ENCODE measurements at places on chromosomes 2 and 18.
A peak's percentile ranks its signal among the peaks of the same experiment; 100 is the strongest.

DNA sequence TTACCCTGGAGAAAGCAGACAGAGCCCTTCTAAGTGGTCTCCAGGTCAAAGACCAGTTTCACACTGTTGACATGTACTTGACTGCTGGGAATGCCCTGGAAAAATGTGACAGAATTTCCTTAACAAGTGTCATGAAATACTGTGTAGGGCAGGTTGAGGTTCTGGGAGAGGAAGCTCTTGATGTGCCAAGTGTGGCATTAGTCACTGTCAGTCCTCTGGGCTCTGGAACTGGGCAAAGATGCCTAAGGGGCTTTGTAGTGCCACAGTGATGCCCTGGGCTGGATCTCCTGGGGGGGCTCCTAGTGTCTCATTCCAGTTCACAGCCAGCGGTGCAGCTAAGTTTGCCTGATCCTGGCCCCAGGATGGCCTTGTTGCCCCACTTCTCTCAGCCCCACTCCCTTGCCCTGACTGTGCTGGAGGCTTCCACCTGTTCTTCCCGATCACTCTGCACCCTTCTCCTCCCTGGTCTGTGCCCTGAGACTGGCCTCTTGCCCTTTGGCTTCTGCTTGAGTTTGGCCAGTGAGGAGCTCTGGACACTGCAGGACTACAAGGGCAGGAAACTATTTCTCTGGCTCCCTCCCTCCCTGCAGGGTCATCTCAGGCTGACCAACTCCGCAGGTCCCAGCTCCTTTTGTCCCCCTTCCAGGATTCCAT is 27.0 kb upstream of the FAM124B start:
- no peak for DNase-seq

GRCh38 chr2:119283873-119284331 is 60.3 kb downstream of the STEAP3 start:
- DNase-seq = no peak

DNA sequence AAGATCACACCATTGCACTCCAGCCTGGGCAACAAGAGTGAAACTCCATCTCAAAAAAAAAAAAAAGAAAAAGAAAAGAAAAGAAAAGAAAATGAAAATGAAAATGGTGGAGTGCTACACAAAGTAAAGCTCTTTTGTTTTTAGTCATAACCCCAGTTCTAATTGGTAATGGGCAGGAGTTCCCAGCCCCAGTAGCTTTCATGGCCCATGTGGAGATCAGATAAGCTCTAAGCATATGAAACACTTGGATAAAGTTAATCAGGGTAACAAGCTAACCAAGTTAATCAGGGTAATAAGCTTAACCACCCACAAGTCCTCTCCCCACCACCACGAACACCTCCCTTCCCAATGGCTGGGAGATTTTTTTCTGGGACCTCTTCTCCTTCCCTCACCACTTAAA is 240.8 kb downstream of the BCL11A start:
- no peak for DNase-seq

DNA sequence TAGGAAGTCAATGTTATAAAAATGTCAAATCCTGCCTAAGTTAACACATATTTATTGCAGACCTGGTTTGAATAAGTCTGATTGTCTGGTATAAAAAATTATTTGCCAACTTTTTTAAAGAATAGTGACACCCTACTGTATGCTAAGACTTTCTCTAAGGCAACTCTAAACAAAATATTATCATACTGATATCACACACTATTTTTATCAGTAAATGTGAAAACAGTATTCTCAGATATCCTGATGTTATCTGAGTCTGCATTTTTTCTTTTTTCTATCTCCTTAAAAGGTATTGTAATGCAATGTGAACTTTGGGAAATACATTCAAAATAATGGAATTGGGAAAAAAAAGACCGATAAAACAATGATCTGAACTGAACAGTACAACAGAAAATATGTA is 127.1 kb downstream of the DOCK10 start:
- no peak for DNase-seq

GRCh38 chr2:218187296-218188015 is 20.7 kb upstream of the CXCR1 start:
- DNase-seq = no peak

DNA sequence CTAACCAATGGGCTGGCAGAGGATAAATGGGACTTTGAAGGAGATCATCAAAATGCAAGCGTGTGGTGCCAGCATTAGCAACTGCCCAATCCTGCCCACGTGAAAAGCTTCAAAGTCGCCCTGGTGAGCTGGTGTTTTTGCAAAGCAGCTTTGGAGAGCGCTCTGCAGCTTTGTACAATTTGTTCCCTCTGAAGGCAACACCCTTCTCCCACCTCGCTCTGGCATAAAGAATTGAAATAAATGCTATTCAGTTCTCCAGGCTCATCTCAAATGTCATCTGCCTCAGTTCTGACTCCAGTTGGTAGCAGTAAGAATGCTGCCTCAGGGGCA is 3.5 kb downstream of the COPS9 start:
- DNase-seq = peak; percentile 22

- DNase-seq = no peak
Measured at GRCh38 chr2:73730810-73731209, 6.3 kb downstream of the TPRKB start.

- no peak for DNase-seq
Measured at GRCh38 chr2:68423966-68424650, 43.0 kb downstream of the FBXO48 start.

DNA sequence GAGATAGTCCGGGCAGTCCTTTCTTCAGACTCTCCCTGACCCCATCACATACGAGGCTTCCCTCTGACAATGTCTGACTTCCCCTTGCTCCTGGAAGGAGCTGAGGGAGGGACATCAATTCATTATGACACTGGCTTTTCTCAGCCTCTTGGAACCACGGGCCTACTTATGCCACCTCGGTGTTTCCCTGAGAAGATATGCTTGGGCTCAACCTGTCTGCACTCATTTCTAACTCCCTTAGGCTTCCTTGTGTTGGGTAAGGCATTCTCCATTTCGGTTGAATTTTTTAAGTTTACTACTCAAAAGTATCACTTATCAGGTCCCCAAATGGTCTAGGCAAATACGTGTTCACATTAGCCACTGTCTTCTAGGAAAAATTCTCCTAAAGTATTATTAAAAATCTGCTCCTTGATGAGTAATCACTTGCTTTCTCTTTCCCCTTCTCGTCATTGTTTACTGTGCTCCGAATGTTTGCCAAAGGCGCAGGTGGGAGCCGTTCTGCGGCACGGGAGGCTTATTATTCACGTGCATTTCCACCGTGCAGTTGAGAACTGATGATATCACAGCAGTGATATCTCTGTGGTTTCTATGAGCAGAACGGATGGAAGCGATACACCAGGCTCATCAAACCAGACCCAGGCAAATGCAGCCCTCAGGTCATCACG is 33.1 kb downstream of the ARL4C start:
- no peak for DNase-seq

GRCh38 chr2:16908656-16909055 is 243.0 kb upstream of the CYRIA start:
- DNase-seq = no peak

DNA sequence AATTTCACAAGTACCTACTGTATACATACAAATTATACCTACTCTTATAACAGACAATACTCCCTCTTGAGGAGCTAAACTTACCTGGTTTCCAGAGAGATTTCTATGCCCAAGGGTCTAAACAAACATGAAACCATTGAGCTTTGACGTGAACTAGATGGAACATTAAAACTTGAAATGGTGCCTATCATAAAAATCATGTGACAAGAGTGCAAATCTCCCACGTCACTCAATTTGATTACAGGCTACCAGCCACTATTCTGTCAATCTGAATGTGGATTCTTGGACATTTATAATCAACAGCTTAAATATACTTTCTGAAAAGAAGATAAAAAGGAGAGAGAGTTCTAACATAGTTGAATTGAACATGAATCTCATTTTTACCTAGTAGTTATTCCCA is 297.1 kb upstream of the SESTD1 start:
- DNase-seq = no peak

GRCh38 chr2:85019121-85019520 is 48.2 kb downstream of the KCMF1 start:
- DNase-seq = no peak

- DNase-seq = no peak
Measured at GRCh38 chr2:60459851-60460250, 93.6 kb downstream of the BCL11A start.

DNA sequence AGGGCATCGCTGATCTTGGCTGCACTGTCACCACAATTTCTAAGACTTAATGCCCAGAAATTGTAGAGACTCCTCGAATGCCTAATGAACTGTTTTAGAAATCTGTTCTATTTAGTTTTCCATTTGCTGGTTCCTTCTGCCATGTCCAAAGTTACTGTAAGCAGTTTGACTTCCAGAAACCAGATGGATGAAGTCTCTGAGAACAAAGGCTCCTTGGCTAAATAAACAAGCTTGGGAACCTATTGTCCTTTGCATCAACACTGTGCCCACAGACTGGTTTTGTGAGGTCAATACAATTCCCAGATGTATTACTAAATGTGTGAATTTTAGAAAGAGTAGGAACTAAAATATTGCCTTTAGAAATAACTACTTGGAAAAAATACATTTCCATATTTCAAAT is 600.2 kb downstream of the NYAP2 start:
- no peak for DNase-seq

DNA sequence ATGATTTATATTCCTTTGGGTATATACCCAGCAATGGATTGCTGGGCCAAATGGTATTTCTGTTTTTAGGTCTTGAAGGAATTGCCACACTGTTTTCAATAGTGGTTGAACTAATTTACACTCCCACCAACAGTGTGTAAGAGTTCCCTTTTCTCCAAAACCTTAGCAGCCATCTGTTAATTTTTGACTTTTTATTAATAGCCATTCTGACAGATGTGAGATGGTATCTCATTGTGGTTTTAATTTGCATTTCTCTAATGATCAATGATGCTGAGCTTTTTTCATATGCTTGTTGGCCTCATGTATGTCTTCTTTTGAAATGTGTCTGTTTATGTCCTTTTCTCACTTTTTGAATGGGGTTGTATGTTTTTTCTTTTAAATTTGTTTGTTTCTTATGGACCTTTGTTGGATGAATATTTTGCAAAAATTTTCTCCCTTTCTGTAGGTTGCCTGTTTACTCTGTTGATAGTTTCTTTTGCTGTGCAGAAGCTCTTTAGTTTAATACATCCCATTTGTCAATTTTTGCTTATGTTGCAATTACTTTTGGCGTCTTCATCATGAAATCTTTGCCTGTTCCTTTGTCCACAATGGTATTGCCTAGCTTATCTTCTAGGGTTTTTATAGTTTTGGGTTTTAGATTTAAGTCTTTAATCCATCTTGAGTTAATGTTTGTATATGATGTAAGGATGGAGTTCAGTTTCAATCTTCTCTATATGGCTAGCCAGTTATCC is 119.7 kb upstream of the XIRP2 start:
- no peak for DNase-seq

GRCh38 chr2:207164006-207164831 is 1.5 kb downstream of the KLF7 start:
- peak; percentile 74 for DNase-seq

DNA sequence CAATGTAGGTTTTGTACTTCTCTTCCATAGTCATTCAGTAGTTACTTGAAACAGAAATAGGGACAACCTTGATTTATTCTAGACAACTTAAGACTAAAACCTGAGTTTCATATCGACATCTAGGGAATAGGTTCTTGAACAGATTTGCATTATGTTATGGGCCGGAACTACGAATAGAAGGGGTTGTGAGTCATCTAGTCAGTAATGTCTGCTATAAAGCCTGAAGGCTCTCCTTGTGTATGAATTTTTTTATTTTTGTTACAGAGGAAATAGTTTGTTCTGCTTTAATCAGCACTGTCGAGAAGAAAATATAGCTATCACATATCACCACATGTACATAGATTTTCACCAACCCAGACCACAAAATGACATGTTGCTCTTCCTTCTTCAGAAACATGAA is 17.3 kb upstream of the TRIM43 start:
- DNase-seq = no peak

DNA sequence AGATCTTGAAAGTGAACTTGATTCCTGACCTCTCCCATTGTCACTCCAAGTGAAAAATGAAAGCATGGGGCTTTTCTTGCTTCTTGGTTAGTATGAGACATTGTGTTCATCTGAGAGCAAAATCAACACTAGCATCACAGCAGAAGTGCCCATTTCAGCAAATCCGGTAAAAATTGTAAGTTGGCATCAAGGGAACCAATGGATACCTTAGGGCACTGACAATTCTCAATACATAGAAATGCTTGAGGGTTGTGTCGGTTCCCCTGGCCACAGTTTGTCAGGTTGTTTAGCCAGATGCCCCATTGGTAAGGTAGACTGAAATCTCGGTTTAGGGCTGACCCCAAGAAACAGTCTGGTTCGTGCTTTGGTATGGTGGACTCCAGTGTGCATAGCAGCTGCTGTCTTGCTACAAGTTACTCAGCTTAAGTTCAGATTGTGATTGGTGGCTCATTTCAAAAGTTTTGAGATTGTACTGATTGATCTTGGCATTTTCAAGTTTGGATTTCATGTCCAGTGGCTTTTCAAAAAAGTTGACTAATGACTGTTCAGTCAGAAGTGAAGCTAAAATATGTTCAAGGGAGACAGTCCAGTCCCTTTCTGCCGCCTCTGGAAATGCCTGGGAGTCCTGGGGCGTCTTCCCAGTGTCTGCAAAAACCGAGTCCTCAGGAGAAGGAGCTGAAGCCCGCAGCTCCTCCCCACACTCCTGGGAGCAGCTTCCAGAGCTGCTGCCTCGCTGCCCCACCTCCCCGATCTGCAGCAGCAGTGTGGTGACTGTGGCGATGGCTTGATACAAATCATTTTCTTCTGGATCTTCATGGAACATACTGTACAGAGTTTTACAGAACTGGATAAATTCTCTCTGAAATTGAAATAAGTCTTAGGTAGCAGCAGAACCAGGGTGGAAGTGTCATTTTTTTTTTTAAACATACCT is 5.6 kb downstream of the RPL31 start:
- DNase-seq = no peak

- DNase-seq = no peak
Measured at GRCh38 chr18:74219056-74219455, 70.7 kb downstream of the TIMM21 start.

- DNase-seq = no peak
Measured at GRCh38 chr18:23972453-23972852, 42.1 kb upstream of the TTC39C start.

DNA sequence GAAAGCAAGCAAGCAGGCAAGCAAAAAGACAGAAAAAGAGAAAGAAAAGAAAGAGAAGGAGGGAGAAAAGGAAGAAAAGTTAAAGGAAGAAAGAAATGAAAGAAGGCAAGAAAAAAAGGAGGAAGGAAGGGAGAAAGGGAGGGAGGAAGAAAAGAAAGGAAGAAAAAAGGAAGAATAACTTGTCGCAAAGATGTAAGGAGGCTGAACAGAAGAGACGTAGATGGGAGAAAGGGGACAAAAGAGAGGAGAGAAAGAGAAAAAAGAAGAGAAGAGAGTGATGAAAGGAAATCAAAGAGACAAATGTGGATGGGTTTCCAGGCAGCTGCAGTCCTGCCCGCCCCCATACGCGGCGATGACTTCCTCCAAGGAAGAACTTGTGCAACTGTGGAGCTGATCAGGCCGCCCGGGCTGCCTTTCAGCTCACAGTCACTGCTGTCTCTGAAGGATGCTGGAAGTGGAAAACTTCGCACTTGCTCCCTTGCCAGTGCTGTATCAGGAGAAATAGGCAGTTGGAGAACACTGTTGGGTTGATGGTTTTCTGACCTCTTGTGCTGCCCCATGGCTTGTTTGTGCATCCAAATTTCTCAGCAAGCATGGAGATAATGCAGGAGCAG is 52.9 kb downstream of the TRIB2 start:
- DNase-seq = no peak

All from C1 segment of cervical spinal cord (tissue), 14 donors.